Fibroblast of upper back skin (primary cell): ENCODE measurements at places on chromosomes 5 and 9.

DNA sequence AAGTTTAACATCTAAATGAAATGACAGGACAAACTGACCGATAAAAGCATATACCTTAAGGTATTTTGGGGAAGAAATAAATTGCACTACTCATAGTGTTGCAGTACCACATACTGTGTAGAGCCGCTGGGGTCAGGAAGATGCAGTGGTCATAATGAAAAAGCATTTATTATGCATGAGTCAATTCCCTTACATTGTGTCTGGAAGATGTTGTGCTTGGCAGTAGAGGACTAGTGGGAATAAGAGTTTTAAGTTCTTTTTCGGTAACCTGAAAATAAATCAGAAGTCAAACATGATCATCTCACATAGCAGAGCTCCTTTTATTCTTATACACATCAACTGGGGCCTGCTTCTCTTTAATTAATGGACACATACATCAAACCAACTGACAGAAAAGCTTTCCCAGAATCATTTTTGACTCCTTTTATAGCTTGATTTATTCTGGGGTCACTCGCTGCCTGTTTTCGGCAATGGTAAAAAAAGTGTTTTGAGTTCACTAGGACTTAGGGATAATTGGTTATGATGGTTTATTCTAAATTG lies 262.5 kb upstream of the CHD1 start:
- DNase-seq: peak; percentile 49

DNA sequence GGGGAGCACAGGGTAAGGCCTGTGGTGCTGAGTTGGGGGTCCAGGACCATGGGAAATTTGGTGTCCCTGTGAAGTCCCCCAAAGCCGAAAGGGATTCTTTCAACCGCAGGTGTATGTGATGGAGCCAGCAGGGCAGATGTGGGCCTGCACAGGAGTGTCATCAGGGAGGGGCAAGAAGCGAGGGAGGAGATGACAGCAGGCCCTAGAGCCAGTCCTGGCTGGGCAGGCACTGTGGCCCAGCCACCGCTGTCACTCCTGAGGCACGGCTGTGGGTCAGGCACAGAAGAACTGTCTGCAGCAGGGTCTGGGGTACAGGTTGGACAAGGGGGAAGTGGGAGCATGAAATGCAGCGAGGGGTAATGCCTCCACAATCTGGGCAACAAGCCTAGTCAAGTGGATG lies 4.8 kb downstream of the HK3 start:
- DNase-seq: no peak

- DNase-seq: no peak
Observed at GRCh38 chr5:6542421-6543345, 90.2 kb downstream of the NSUN2 start.

- DNase-seq: peak; percentile 19
Observed at GRCh38 chr9:1253064-1253979, 203.2 kb downstream of the DMRT2 start.

GRCh38 chr9:89814340-89815040 lies 209.7 kb downstream of the GADD45G start:
- DNase-seq: peak; percentile 71
